ENCODE measurements at places on chromosomes 12 and 14.

DNA sequence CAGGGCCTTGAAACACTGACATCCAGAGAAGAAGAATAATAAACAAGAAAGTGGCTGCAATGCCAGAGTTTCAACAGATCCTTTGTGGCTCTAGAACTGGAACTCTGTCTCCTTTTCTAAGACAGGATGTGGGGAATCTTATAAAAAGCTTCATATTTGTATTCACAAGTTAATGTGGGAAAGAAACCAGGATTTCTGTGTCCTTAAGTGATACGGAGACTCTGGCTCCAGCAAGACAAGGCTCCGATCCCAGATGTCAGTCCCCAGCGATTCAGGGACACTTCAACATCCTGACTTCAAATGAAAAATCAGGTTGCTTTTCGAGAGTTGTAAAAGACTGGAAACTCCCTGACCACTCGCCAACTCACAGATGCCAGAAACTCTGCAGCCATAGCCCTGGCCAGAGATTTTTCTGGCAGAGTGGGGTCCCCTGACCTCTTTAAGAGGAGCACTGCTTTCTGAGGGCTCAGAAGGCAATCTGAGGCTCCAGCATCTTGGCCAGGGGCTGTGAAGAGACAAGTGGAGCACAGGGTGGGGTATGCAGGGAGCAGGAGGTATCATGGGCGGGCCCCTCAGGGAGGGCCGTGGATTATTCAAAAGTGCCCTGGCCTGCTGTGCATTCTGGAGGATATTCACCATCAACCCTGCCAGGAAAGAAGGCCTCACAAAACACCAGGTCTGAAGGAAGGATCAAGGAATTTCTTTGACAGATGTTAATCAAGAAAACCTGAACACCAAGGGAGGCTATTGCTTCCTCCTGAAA, 53.3 kb downstream of the TMX1 start:
- no peak for DNase-seq

- no peak for DNase-seq
Measured at GRCh38 chr14:102504328-102504999, 5.1 kb downstream of the ANKRD9 start.

- no peak for DNase-seq
Measured at GRCh38 chr14:100692256-100692655, 34.4 kb upstream of the DLK1 start.

DNA sequence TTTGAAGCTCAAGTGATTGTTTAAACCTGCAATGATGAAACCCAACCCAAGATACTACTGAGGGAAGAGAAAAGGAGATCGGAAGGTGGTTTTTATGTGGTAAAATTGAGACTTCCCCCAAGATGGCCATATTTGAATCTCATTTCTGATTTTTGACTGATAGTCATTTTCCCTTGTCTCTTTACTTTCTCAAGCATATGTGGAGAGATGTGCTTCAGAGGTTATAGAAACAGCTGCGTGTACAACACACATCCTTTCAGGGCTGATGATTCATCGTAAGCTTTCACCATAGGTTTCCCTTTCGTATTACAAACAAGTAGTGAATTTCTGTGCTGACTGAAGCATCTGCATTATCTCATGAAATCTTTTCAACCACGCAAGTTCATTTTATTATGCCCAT, 276.2 kb downstream of the EMP1 start:
- DNase-seq, result no peak

- DNase-seq, result no peak
Measured at GRCh38 chr12:2919249-2919648, 28.6 kb downstream of the TULP3 start.

DNA sequence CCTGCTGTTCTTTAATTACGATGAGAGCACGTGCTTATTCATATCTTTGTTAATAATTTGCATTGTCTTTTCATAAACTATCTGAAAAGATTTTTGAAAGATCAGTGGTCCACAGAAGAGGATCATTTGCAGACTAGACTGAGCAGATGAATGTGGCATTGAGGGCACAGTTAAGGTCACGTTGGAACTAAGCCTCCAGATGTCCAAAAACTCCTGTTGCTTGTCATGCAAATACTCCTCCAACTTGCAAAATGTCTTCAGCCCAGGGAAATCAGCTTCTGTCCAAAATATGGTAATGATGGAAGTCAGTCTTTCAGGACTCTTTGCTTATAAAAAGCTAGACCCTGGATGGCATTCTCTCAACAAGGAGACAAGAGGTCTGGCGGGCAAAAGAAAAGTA, 201.6 kb upstream of the TMEM260 start:
- no peak for DNase-seq

DNA sequence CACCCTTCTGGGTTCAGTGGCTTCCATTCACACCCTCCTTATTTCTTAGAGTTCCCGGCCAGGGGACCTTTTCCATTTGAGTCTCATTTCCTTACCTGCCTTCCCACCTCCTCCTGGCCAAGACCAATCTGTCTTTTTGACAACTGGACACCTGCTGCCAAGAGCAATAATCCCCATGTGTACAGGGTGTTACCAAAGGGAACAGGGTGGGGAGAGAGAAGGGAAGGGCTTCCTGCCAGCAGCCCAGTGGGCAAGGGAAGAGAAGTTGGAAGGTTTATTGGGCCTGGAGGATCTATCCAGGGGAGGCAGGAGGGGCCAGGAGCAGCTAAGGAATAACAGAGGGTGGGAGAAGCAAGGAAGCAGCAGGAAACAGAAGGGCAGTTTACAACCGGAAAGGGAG, 346.2 kb downstream of the C12orf75 start:
- no peak for DNase-seq

GRCh38 chr12:130992979-130993538, 39.4 kb downstream of the ADGRD1 start:
- DNase-seq, result no peak

DNA sequence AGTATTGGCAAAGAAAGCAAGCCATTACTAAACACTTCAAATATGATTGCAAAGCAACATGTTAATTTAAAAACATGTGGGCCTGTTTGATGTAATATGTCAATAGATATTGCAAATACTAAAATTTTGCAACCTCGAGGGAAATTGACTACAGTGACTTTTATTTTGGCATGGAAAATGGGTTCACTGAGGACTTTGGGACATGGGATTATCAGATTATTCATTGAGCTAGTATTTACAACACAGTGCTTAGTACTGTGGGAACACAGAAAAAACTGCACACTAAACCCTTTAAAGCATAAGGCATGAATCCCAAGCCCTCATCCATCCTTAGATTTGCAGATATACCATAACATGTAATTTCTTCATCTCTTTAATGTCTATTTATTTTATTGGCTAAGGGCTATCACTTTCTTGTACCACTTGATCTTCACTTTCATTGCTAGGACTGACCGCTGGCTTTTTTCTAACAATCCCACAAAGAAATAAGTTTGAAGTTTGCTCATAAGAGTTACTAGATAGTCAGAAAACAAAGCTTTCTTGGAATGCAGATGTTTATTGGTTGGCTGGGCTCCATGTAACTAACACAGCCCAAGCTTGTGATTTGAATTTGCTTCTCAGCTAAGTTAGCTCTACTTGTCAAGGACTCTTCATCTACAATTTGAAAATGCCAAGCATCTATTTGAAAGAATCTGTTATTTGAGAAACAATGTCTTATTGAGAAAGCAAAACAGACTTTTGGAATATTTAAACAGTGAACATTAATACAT, 48.7 kb downstream of the PPFIBP1 start:
- no peak for DNase-seq

- DNase-seq, result no peak
Measured at GRCh38 chr12:39873065-39873464, 232.8 kb downstream of the SLC2A13 start.

DNA sequence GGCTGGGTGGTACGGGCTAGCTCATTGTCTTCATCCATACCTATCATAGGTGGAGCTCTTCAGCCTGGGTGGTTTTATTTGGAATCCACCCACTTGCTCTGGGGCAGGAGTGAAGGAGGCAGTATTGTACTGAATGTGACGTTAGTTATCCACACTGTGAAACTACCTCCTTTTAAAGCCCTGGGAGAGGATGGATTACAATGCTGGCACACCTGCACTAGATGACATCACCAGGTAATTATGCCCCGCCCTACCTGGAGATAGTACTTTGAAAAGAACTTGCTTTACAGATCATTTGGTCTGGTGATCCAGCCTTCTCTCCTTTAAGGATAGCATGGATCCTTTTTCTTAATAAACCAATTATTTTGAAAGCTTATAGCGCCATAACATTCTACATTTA, 78.0 kb downstream of the B4GALNT3 start:
- DNase-seq, result peak; percentile 82

- DNase-seq, result no peak
Measured at GRCh38 chr12:24982250-24982649, 33.3 kb upstream of the BCAT1 start.

GRCh38 chr12:121600702-121601336, 20.0 kb upstream of the KDM2B start:
- peak; percentile 51 for DNase-seq

DNA sequence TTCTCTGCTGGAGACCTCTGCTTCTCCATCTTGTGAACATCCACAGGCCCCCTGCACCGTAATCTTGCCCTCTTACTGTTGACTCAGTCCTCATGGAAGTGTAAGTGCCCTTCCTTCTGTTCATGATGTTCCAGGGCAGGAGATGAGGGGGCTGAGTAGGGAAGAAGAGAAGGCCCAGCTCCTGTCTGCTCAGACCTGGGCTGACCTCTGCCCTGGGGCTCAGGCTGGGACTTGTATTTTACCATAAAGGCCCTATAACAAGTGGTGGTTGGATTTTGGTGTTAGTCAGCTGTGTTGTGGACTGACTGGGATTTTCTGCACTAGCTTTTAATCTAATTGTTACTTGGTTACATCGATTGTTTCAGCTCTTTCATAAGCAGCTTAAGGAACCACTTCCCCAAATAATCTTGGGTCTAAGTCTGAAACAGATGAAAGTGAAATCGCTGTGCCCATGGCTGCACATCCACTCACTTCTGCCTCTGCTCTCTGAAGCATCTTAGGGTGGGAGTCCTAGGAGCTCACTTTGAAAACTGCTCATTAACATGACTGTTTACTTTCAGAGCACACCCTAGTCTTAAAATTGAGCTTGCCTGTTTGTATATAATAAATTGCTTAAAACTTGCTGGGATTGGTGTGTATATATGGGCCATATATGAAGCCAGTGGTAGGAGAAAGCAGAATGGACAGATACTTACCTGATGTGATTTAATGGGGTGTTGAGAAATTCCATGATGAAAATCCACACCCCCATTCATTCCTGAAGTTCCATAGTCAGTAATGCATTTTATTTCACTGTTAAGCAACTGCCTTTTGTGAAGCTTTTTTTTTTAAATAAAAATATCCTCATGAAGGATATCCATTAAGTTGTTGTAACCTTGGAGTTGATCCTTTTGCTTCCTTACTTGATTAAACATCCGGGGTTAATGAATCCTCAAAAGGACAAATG, 17.7 kb downstream of the C12orf71 start:
- no peak for DNase-seq

GRCh38 chr14:102761206-102761605, 16.0 kb upstream of the TRAF3 start:
- no peak for DNase-seq

DNA sequence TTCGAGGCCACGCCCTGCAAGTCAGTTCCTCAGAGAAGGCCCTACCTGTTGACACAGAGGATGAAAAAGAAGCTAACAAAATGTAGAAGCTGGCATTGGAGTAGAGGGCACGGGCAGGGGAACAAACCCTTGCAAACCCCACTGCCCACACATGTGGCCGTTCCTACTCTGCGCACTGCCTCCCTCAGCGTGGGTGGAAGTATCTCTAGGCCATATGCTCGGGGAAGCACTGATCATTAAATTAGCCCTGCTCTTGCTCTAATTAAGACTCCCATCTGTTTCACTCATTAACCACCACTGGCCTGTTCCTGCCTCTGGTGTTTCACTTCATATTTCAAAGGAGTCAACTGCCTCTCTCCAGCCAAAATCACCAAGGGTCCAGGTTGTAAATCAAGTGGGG, 201.2 kb upstream of the SFSWAP start:
- no peak for DNase-seq

DNA sequence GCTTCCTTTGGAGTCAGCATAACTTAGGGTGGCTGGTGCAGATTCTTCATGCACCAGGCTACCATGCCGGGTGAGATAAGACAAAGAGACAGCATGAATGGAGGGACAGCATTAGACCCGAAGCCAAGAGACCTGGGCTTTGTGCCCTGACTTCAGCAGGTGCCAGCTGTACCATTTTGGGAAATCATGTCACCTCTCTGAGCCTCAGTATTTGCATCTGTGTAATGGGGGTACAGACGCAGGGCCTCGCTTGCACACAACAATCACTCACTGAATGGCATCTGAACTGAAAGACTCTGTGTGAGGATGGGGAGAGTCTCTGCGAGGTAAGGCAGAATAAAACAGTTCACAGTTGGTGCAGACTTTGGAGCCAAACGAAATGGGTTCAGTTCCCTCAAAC, 1053.7 kb downstream of the VRK1 start:
- DNase-seq, result no peak

DNA sequence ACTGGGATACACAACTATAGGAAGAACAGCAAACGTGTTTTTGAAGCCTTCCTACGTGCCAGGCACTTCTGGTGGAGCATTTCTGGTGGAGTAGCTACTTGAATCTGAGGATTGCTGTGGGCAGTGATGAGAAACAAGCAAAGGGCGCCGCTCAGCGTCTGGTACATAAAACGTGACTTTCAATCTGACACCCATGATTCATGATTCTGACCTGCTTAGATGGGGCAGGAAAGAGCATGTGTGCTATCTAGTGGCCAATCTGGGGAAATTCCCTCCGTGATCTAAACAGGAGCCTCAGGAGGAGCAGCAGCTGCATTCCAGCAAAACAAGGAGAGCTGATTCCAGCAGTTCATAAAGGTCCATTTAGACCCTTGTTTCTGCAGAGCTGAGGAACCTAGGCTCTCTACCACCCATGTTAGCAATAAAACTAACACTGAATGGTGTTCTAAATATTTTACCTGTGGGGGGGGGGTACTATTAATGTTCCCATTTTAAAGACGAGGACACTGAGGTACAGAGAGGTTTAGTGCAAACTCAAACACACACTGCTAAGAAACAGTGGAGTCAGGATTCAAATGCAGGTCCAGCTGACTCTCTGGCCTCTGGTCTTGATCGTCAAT, 37.8 kb downstream of the PAH start:
- DNase-seq, result no peak

DNA sequence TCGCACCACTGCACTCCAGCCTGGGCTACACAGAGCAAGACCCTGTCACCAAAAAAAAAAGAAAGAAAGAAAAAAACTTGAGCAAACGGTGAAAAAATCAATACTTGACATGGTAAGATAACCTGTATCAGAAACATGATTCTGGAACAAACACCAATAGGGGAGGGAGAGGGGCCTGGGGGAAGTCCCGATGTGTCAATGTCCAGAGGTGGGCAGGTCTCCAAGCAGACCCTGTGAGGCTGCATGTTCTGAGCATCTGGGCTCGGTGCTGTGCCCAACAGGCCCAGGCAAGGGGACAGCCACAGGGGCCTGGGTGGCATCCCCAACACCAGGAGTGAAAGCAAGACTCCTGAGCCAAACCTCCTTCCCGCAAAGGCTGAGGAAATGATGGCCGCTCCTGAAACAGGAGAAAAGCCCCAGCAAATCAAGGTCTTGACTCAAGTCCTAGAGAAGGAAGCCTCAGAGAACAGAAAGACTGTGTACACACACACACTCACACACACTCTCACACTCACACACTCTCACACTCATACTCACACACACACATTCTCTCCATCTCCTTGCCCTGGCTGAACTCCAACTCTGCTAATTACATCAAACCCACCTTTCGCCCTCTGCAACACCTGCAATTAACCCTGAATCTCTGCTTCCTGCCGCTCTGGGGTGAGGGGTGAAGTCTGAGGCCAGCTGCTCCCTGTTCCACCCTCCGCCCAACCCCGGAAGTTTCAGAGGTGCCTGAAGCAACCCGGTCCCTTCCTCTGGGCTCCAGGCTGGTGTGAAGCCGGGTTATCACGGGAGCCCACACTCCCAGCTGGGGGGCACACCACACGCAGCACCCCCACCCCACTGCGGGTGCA, 20.4 kb downstream of the CCDC88C start:
- no peak for DNase-seq

GRCh38 chr12:33012226-33012625, 115.6 kb upstream of the PKP2 start:
- no peak for DNase-seq
